ENCODE measurements at places on chromosomes 2 and 18. TPM values are rescaled to one million over a fixed set of nuclear protein-coding genes. Genes with fewer than 3 reads are reported as not detected.

The GDF7 gene
- total RNA-seq, result 1.7 TPM

The ASXL3 gene
- 1.6 TPM for total RNA-seq

The TMEM163 gene
- total RNA-seq, result 4.1 TPM

The ANKRD53 gene
- total RNA-seq, result 0.16 TPM

The FOXI3 gene
- 0.14 TPM for total RNA-seq

The CCDC68 gene
- total RNA-seq, result 6.9 TPM

The SLC9A4 gene
- 1.4 TPM for total RNA-seq

The DTNA gene
- 10.0 TPM for total RNA-seq

The RUFY4 gene
- total RNA-seq, result not detected

The GALR1 gene
- not detected for total RNA-seq

The ALKAL2 gene
- total RNA-seq, result not detected

The PLA2R1 gene
- 0.26 TPM for total RNA-seq

The PDE11A gene
- 0.25 TPM for total RNA-seq

The TLX2 gene
- 0.72 TPM for total RNA-seq

DNA sequence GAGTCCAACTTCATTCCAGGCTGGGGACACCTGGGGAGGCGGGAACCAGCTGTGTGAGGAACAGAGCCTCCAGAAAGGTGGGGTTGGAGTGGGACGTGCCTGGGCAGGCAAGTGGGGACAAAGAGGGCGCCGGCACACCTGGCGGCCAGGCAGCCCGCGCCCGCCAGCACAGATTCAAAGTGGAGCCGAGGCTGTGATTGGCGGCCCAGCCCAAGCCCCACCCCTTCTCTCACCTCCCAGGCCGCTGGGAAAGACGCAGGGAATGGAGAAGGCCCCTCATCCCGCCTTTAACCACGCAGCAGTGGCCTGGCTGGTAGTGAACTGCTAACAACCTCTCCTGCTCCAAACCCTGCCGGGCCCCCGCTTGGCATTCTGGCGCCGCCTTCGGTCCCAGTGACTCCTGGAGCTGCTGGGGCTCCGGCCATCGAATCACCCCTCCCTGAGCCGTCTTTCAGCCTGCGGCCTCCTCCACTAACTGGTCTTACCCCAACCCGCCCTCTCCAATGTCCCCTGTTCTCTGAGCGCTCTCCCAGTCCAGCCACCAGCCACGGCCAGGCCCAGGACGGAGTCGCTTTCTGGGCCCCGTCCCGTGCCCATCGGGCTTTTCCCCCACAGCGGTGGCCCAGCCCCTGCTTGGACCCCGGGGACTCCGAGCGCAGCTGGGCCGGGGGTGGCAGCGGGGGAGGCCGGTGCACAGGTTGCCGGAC is 27.9 kb upstream of the PTMA start:
- peak; percentile 91 for DNase-seq

GRCh38 chr2:24766609-24767008 is 26.6 kb downstream of the PTRHD1 start:
- no peak for DNase-seq

- DNase-seq, result peak; percentile 9
These were observed 41.5 kb upstream of the MC4R start for GRCh38 chr18:60413944-60414547.

GRCh38 chr2:160380000-160380570 is 113.5 kb downstream of the RBMS1 start:
- DNase-seq, result no peak

GRCh38 chr2:226661789-226662545 is 137.7 kb downstream of the IRS1 start:
- DNase-seq, result no peak

- DNase-seq, result no peak
These were observed 30.5 kb upstream of the FOSL2 start for GRCh38 chr2:28361991-28362710.

DNA sequence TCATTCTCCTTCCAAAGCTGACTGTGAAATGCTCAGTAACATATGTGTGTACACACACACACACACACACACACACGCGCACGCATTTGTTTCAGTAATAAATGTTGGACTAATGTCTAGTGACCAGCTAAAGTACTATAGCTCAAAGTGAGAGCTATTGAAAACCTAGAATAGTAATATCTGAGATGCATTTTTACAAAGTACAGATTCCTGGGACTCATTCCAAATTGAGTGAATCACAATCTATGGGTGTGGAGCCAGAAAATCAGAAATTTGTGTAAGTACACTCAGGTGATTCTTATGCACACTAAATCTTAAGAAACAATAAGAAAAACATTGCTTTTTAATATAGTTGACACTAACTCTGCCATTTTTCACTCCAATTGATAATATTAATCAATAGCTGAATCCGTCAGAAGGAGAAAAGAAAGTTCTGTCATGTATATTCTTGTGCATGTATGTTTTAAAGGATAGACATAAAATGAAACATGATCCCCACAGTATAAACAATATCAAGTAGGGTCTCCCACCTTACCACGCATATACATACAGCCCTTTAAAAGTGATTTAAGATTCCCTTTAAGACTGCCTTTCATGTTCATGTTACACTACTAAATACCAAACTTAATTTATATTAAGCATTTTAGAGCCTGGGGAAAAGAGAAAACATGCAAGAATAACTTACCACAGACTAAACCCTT is 123.5 kb downstream of the ATAD2B start:
- DNase-seq, result no peak

DNA sequence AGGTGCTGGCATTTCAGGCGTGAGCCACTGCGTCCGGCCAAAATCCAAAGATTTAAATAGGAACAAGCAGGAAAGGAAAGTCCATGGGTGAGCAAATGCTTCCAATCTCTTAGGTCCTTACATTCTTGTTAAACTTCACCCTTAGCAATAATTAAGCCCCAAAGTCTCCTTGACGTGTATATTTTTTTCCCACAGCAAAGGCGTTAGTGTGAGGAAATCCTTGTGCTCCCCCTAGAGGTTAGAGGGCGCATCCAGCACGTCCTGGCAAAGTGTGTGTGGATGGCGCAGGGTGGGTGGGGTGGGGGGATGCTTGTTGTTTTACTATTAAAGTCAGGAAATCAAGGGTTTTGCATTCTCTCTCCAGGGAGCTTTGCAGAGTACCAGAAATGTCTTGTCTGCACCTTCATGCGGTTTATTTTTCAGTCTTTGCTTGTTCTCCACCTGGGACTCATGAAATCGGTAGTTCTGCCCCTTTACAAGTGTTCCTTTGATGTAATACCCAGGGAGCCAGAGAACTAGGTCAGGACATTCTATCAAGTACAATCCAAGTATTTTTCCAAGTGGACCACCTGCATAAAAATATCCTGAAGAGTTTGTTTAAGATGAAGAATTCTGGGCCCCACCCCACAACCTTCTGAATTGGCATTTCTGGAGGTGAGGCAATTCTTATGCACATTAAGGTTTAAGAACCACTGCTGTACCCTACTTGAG is 22.2 kb upstream of the ITSN2 start:
- DNase-seq, result peak; percentile 81

GRCh38 chr2:603869-604268 is 73.3 kb downstream of the TMEM18 start:
- no peak for DNase-seq

- peak; percentile 99 for DNase-seq
These were observed at the start of gene NDUFV2 for GRCh38 chr18:9102508-9103375. TSS of gene NDUFV2 (plus strand) at chr18:9102699. CDS start at chr18:9102744, 45 bp downstream.

GRCh38 chr18:78090584-78090983 is 840.9 kb downstream of the GALR1 start:
- DNase-seq, result no peak

GRCh38 chr2:8645176-8645831 is 36.6 kb upstream of the ID2 start:
- DNase-seq, result no peak

- no peak for DNase-seq
These were observed 236.0 kb downstream of the CYRIA start for GRCh38 chr2:16429431-16430145.

- DNase-seq, result no peak
These were observed 101.0 kb downstream of the EVA1A start for GRCh38 chr2:75459565-75460310.

DNA sequence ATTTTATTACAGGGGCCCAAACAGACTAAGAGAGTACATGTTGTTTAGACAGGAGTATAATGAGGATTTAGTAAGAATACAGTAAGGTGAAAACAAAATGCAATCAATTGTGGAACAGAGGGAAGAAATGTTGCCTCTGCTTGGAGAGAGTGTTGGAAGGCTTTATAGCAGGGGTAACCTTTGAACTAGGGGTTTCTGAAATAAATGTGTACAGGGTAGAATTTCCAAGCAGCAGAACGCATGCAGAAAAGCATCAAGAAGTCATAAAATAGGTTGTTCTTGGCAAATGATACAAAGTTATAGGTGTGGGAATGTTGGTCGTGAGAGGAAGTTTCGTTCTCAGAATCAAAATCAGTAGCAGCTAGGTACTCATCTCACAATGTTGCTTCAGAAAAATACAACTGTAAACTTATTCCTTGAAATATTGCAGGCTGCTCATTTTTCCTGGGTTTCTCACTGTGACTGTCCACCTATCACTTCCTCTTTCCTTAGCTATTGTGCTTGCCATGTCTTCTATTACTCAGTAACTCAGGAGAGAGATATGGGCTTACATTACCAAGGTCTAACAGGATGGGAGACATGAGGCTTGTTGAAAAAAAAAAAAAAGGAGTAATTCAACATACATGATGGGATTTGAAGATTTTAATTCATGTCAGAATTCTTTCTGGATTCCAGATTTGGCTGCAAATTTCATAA is 17.1 kb upstream of the HNMT start:
- no peak for DNase-seq

DNA sequence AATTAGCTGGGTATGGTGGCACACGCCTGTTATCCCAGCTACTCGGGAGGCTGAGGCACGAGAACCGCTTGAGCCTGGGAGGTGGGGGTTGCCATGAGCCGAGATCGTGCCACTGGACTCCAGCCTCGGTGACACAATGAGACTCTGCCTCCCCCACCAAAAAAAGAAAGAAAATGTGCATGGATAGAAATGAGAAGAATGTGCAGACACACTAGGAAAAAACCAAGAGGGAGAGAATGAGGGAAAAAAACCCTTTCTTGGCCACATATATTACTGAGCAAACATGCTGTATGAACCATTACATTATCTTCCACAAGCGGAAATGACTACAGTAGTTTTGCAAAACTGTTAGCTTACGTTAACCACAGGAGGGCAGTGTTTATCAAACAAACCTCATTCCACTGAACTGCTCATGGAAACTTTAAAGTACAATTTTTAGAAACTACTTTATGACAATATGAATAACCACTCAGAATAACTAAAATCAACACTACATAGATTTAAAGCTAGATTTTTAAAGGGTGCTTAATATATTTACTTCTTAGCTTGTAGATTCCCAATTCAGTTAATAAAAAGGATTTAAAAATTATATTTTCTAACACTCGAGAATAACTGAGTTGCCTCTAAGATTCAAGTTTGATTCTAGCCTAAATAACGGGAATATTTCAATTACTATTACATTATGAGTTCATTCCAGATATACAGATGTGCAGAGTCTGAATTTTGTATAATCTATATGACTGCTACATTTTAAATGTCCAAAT is 26.4 kb downstream of the ASXL2 start:
- DNase-seq, result no peak

GRCh38 chr2:46015671-46016070 is 281.5 kb upstream of the EPAS1 start:
- DNase-seq, result no peak

GRCh38 chr18:11991021-11991795 is 9.9 kb downstream of the IMPA2 start:
- DNase-seq, result no peak

DNA sequence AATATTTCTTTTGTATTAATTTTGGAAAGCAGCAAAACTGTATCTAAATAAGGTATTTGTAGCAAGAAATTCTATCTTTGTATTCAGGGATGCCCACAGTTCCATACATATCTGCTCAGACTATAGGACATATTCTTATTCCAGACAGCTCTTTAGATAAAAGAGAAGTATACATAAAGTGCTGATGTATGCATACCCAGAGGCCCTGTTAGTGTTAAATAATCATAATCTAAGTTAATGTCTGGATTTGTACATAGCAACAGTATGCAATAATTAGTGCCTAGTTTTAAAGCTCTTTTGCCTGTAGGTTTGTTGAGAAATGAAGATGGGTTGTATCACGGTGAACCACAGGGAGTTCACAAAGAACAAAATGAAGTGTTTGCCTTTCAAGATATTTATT is 428.0 kb upstream of the RGPD4 start:
- DNase-seq, result no peak
